Fibroblast of skin of scalp (primary cell): ENCODE measurements at places on chromosomes 1 and 21.

DNA sequence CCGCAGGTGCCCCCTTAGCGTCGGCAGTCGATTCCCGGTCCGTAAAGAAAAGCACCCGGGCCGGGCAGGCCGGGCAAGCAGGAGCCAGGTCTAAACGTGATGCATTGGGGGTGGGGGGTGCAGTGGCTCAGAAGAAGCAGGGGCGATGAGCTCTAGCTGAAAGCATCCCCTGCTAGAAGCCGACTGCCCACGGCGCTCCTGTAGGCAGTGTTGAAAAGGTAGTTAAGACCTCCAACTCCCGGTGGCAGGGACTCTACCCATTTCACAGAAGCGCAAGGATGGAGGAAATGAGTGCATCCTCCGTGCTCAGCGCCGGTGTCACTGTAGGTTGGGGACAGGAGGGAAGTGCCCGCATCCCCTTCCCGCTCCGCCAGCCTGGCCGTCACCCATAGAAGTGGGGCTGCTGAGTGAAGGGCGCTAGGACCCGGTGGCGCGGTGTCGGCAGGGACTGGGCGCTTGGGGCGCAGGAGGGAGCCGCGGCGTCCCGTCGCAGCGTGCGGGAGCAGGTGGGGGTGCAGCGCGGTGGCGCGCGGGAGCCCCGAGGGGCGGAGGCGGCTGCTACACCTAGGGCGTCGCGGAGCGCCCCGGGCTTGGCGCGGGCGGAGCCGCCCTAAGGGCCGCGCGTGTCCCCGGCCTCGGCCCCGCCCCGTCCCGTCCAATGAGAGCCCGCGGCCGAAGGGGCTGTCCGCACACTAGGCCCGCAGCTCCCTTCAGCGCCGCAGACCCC is at the start of gene WNT2B:
TSS of gene WNT2B (plus strand) at position 688 of the 727 bp plus-strand sequence. CDS start 298 bp downstream, outside the sequence.
- DNase-seq = no peak

DNA sequence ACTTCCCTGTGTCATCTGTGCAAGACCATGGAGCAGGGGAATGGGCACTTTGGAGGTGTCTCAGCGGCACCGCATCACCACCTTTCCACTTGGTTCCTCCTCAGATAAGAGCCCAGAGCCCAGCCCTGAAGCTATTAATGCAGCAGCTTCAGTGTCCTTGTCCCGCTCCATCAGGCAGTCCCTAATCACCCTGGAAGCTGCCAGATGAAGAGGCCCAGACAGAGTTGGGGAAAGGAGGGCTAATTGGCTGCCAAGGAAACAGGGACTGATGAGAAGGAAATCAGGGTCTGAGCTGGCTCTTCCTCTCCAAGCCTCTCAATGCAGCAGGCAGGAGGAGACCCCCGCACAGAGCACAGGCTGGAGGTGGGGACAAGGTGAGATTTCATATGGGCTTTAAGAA is 83.1 kb upstream of the KLHDC7A start:
- DNase-seq = no peak

GRCh38 chr1:17507915-17508314 is 31.6 kb upstream of the ARHGEF10L start:
- no peak for DNase-seq

GRCh38 chr21:46667741-46668380 is 32.4 kb downstream of the PRMT2 start:
- peak; percentile 33 for DNase-seq

DNA sequence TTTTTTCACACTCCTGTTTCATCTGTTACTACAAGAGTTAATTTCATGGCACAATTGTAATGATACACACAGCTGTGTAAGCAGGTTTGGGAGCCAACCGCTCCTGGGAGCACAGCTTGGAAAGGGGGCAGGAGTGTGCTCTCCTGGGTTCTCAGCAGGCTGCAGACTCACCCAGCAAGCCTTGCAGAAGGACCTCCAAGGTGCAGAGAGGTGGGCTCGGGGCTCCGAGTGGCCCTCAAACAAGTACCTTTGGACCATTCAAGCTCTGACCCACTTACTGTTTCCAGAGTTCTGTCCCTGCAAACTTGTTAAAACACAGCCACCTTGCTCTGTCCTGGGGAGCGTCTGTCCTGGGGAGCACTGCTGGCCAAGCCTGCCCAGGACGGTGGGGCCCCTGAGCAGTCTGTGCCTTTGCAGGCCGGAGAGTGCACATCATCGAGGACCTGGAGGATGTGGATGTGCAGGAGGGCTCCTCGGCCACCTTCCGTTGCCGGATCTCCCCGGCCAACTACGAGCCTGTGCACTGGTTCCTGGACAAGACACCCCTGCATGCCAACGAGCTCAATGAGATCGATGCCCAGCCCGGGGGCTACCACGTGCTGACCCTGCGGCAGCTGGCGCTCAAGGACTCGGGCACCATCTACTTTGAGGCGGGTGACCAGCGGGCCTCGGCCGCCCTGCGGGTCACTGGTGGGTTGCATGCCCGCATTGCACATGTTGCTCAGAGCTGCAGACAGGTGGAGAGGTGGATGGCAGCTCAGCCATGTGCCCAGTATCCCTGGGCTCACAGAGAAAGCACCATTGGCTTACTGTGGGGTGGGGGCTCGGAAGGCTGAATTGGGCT is 78.0 kb downstream of the OBSCN start:
- no peak for DNase-seq

- DNase-seq = peak; percentile 69
Observed at GRCh38 chr1:31761883-31762282, 2.3 kb downstream of the ADGRB2 start.

DNA sequence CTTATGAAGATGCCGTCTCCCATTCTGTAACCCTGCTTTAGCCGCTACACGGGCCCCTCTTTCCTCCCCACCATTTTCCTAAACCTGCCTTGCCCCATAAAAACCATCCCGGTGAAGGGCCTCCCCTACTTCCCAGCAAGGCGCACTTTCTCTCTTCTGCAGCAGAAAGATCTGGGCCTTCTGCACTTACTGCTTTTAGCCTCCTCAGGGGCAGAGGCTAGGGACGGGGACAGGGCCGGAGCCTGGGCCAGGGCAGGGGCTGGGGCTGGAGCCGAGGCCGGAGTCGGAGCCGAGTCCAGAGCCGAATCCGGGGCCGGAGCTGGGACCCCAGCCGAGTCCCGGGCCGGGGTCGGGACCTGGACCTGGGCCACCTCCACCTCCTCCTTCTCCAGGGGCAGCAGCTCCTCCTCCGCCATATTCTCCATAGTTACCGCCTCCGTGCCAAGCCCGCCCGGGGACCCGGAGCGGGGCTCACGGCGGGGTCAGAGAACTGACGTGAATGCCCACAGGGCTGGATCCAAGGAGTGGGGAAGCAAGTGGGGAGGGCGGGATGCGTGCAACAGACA is 382 bp downstream of the TRMT1L start:
- no peak for DNase-seq

DNA sequence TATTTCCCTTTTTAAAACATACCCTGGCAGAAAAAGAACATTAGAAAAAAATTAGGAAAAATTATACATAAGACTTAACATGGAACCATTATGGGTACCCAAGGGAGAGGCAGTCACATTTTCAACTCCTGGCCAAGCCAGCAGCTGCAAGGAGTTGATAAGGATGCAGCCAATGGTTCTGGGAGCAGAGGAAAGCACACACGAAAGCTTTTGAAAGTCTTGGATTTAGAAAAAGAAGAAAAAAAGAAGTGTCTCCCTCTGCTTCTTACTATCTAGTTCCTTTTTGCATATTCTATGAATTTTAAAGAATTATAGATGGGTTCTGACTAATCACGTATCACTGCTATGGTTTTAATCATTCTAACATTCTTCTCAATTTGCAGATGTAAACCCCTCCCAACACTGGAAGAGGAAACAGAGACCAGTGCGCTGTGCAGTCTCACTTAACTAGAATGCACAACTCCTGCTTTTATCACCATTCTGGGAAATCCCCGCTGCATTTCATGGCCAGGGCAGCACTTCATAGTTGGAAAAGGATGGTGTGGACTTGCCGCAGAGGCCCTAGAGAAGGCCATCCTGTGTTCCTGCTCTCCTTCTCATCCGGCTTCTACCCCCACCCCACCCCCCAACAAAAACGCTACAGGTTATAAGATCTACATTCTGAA is 2.7 kb upstream of the CD58 start:
- DNase-seq = peak; percentile 33

- DNase-seq = no peak
Observed at GRCh38 chr1:170436928-170437327, 95.0 kb upstream of the GORAB start.

GRCh38 chr1:184622136-184622823 is 132.4 kb downstream of the EDEM3 start:
- DNase-seq = peak; percentile 71

GRCh38 chr21:43921979-43922945 is 57.2 kb downstream of the AGPAT3 start:
- DNase-seq = peak; percentile 12

DNA sequence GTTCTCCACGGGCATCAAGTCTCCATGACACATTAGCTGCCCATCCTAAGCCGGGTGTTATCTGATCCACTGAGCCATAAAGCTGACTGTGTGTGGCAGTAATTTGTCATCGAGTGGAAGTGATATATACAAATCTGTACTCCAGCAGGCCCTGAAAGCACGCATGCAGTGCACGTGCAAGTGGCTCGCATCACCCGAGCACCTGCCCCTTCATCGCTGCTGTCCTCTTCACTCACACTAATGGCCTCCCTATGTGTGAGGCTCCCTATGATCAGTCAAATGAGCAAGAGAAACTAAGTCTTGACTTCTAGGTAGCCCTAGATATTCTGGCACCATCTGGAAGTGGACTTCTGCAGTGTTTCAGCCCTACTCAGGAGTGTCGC is 248.6 kb downstream of the MATN1 start:
- no peak for DNase-seq

DNA sequence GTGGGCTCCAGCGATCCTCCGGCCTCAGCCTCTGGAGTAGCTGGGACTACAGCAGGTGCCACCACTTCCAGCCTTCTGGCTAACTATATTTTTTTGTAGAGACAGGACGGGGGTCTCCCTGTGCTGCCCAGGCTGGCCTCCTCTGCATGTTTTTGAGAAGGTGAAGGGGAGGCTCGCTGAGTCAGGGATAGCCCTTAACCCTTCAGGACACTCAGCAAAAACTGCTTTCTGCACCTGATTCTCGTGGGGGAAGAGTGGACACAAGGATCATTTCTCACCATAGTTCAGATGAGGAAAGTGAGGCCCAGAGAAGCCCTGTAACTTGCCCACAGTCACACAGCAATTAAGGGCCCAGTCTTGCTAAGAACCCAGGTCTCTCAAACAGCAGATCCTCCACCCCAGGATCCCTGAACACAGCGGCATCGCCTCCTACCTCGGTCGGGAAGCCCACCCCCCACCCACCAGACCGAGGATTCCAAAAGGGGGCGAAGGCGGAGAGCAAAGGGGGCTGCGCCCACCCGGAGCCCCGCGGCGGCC is 1.3 kb downstream of the FGR start:
- DNase-seq = no peak

GRCh38 chr1:37131281-37131680 is 97.0 kb upstream of the GRIK3 start:
- no peak for DNase-seq

- DNase-seq = no peak
Observed at GRCh38 chr1:54112705-54113368, 40.0 kb downstream of the CDCP2 start.

DNA sequence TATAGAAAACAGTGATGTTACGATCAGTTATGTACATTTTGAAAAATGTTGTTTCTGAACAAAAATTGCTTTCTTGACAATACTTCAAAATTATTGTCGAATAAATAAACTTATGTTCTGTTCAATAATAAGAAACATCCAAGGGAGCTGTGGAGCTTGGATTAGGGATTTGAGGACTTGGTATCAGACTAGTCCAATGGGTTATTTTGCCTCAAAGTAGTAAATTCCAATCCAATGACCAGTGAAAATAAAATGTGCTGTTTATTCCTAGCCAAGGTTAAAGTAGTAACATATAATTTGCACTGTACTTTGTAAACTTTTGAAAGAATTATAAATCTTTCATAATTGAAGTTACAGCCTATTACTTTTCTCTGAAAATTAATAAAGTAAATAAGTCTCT is 79.1 kb upstream of the IVNS1ABP start:
- no peak for DNase-seq

DNA sequence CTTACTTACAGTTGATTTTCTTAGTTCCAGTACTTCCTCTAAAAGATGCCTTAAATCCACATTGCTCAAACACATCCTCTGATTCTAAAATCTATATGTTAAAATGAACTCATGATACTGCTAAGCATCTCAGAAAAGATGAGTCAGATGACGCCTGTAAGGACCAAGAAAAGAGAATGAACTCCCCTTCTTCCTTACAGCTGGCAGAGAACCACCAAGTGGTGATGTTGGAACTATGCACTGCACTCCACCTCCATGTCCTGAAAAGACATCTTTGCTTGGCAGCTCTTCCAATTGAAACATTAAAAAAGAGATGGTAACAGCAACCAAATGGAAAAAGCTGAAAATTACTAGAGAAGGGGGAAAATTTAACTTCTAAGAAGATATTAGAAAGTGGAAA is 648.8 kb downstream of the PTPRC start:
- DNase-seq = peak; percentile 29

DNA sequence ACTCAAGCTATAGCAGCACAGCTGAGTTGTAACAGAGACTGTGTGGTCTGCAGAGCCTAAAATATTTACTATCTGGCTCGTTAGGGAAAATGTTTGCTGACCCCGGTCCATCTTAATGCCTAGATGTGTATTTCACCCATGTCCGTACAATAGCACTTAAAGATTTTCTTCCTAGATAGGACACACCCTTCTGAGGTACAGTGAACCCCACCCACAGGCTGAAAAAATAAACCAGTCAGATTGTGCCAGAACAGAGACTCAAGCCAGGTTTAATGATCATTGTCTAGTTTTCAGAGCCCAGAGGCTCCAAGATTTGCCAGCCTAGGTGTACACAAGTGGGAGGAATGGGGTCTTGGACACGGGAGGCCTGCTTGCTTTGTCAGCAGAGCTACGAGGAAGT is 5.6 kb downstream of the AMIGO1 start:
- no peak for DNase-seq

DNA sequence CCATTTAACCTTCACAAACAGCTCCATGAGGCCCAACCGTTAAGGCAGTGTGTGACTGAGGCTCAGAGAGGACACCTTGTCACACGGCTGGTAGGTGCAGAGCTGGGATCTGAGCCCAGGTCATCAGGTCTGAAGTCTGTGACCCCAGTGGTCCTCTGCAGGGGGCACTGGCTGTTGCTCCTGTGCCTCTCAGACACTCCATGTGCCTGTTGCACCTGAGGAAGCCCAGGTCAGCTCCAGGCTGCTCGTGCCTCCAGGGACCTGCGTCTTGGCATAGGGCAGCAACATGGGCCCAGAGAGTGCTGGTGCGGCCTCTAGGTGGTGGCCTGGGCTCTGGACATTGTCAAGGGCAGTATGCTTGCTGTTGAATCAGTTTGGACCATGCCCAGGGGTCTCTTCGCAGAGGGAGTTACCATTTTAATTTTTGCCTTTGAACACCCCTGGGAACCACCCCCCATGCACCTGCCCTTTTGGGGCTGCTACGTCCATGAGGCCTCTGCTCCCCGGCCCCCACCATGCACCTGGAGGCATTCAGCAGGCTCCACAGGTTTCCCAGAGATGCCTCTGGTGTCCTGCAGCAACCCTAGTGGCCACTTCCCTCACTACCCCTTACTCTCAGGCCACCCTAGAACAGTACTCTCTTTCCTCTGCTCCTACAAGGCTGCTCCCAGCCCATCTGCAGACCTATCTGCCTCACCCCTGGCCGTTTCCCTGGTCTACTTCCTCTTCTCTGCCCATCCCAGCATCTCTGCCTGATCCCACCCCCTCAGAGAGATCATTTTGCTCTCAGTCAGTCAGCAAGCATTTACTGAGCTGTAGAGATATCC is 25.2 kb upstream of the EPS8L3 start:
- DNase-seq = no peak
